Testis (tissue), 5 donors: ENCODE measurements at places on chromosomes 13 and 19. TPM values are rescaled to one million over a fixed set of nuclear protein-coding genes. Genes with fewer than 3 reads are reported as not detected.

The GATAD2A gene
- total RNA-seq, result 163 TPM

The BICRA gene
- 19.2 TPM for total RNA-seq

The POGLUT2 gene
- 2.5 TPM for total RNA-seq

- no peak overlapping the region for H3K4me3 ChIP-seq
- no peaks in the 10 kb centered on the region for H3K4me1 ChIP-seq
- no peaks in the 10 kb centered on the region for H3K36me3 ChIP-seq
- no peak overlapping the region for H3K27ac ChIP-seq
- H3K27me3 ChIP-seq, result no peaks in the 10 kb centered on the region
Observed at GRCh38 chr13:83752141-83752540, 130.1 kb downstream of the SLITRK1 start.

GRCh38 chr13:101706651-101707050 is 254.2 kb downstream of the ITGBL1 start:
- DNase-seq, result no peak
- no peak overlapping the region for H3K4me3 ChIP-seq
- no peaks in the 10 kb centered on the region for H3K27me3 ChIP-seq

DNA sequence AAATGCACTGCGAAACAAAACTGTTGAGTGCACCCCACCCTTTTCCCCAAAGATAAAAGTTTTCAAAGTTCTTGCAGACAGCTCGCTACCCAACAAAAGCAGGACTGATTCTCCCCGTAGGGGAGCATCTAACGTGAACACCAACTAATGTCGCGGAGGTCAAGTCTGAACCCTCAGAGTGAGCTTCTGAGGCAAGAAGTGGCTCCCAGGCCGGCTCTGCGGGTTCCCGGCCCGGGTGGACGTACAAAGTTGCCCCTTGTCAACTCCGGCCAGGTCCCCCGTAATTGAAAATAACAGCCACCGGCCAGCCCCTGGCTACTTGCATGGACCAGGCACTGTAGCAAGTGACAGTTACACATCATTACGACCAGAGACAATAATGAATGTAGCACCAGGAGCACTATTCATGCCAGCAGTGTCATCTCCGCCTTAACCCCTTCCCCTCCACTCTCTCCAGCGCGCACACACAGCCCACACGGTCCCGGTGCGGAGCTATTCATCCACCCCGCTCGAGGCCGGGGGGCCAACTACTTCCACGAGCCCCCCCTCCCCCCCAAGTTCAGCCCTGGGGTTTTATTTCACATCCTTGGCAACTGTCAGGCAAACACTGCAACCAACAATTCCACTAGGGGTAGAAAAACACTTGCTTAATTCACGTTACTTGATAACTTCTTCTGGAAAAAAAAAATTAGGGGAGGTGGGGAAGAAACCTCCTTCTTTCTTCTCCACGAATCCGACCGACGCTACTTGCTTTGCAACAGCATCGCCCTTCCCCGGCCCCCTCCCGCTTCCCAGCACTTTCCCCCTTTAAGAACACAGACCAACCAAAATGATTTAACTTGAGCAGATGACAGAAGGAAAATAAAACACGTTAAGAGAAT is 1.2 kb downstream of the KLF12 start:
- no peaks in the 10 kb centered on the region for H3K36me3 ChIP-seq
- H3K27me3 ChIP-seq, result no peaks in the 10 kb centered on the region
- peak; percentile 33 for DNase-seq
- H3K4me1 ChIP-seq, result peaks cover 29% of the 10 kb centered on the region

The TTYH1 gene
- total RNA-seq, result 248 TPM

DNA sequence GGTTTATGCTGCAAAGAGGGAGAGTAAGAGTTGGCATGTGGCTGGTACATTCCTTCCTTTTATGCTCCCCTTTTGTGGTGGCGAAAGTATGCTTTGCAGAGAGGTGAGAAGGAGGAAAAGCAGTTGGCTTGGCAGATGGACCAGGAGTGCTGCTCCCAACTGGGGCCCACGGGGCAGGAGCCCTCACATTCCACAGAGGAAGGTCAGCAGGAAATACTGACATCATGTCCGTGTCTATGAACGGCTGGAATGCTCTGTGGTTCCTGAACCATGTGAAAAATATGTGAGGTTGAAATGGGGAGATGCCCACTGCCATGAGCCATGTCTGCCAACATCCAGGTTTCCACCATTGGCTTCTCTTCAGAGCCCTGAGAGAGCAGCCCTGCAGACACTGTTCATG is 33.3 kb upstream of the GAS6 start:
- H3K4me3 ChIP-seq, result no peak overlapping the region
- no peaks in the 10 kb centered on the region for H3K27me3 ChIP-seq
- H3K27ac ChIP-seq, result no peak overlapping the region
- DNase-seq, result no peak
- H3K4me1 ChIP-seq, result no peaks in the 10 kb centered on the region

The SLC10A2 gene
- not detected for total RNA-seq

GRCh38 chr19:49718991-49719390 is 28.1 kb downstream of the CPT1C start:
- H3K27me3 ChIP-seq, result no peaks in the 10 kb centered on the region
- H3K27ac ChIP-seq, result no peak overlapping the region
- DNase-seq, result no peak
- H3K4me3 ChIP-seq, result no peak overlapping the region
- no peaks in the 10 kb centered on the region for H3K36me3 ChIP-seq
